ENCODE measurements at places on chromosomes 2 and 18. TPM values are rescaled to one million over a fixed set of nuclear protein-coding genes. Genes with fewer than 3 reads are reported as not detected.

TUBA3E gene
- not detected for total RNA-seq

DSC3 gene
- total RNA-seq, result under 0.01 TPM

UGT1A8 gene
- not detected for total RNA-seq

ANKRD62 gene
- total RNA-seq, result not detected

FASTKD2 gene
- 38.7 TPM for total RNA-seq

ASNSD1 gene
- 65.1 TPM for total RNA-seq

RAPGEF4 gene
- 2.4 TPM for total RNA-seq

TNP1 gene
- not detected for total RNA-seq

PTGR3 gene
- total RNA-seq, result 9.4 TPM

All from mononuclear cell (primary cell).